ENCODE measurements at places on chromosomes 4 and X.

- no peak for DNase-seq
Observed at GRCh38 chr4:41442810-41443209, 95.1 kb upstream of the LIMCH1 start.

DNA sequence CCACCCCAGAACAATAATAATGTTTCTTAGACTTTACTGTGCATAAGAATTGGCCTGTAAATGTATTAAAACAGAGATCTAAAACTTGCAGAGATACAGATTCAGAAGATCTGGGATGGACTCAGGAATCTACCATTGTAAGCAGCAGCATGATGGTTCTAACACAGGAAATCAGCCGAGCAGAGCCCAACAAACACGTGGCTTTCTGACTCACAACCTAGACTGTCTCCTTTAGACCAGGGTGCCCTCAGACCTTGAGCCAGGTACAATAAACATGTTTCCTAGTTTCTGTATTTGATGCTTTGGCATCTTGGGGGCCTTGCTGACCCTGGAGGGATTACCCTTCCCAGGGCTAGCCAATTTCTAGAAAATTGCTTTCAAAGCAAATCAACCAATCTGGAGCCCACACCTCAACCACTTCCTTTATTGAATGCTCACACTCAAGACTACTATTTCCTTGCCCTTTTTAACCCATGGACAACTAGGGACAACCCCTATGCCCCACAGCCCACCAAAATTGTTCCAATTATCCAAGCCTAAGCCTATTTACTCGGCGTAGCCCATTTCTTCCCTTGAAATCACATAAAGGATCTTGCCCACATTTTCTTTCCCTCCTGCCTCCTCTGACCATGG, 80.5 kb downstream of the TBC1D9 start:
- DNase-seq = no peak

DNA sequence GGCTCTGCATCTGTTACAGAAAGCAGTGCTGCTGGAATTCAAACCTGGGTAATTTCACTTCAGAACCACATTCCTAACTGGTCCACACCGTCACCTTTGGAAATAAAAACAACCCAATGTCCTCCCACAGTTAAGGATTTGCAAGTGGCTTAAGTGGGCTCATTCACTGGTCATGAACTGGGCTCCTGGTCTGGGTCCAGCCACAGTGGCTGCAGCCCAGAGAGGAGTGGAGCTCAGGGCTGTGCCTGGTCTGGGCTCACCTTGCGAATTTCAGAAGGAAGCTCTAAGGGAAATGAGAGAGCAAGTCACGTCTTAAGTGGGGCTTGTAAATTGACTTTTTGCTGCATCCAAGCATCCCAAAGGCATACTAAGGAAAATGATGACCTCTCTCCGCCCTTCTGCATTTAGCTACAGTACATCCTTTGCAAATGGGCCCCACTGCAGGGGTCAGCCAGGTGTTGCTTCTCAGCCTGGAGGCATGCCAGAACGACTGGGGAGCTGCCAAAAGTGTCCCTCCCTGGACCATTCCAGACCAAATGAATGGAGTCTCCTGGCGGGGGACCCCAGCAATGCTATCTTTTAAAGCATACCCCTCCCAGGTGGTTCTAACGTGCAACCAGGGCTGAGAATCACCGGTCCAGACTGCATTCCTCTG, 25.6 kb upstream of the CRMP1 start:
- DNase-seq = no peak

GRCh38 chrX:15016051-15016450, 142.8 kb downstream of the MOSPD2 start:
- no peak for DNase-seq

DNA sequence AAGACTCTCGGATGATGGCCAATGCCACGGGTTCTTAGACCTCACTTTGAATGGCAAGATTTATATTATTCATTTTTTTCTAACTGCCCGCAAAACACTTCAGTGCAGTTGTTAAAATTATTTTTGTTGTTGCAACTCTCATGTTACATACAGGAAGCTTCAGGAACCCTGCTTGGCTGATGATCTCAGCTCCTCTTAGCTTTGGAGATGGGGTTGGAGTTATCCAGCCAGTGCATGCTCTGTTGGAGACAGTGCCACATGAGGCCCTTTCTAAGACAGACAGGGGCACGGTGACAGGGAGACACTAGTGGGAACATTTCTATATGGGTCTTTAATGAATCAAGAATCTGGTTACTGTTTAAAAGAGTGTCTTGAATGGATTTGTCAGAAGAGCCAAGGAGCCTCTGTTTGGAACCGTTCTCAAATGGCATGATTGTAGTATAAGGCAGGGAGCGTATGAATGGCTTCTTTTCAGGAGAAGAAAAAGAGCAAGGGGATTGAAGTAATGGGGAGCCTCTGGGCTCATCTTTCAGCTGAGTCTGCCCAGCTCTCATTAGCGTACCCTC, 61.9 kb upstream of the ENPP6 start:
- DNase-seq = no peak

- no peak for DNase-seq
Observed at GRCh38 chr4:145956288-145956890, 17.8 kb upstream of the ZNF827 start.

- no peak for DNase-seq
Observed at GRCh38 chrX:119734897-119735339, 23.5 kb upstream of the SOWAHD start.

GRCh38 chr4:74627504-74627903, 166.8 kb downstream of the BTC start:
- DNase-seq = no peak

All from NCI-H2171 (cell line).